ENCODE measurements at places on chromosomes 2 and 18.

DNA sequence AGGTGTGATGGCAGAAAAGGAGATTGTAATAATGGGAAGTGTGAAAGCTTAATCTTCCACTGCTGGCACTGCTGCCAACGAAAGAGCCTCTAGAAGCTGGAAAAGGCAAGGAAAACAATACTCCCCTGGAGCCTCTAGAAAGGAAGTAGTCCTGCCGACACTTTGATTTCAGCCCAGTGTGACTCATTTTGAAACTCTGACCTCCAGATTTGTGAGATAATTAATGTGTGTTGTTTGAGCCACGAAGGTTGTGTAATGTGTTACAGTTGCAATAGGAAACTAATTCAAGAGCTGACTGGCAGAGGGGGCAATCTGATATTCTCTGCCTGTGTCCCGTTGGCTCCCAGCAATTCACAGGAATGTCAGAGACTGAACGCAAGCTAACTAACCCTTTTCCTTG lies 219.2 kb upstream of the UBE2E3 start:
- DNase-seq, result no peak

DNA sequence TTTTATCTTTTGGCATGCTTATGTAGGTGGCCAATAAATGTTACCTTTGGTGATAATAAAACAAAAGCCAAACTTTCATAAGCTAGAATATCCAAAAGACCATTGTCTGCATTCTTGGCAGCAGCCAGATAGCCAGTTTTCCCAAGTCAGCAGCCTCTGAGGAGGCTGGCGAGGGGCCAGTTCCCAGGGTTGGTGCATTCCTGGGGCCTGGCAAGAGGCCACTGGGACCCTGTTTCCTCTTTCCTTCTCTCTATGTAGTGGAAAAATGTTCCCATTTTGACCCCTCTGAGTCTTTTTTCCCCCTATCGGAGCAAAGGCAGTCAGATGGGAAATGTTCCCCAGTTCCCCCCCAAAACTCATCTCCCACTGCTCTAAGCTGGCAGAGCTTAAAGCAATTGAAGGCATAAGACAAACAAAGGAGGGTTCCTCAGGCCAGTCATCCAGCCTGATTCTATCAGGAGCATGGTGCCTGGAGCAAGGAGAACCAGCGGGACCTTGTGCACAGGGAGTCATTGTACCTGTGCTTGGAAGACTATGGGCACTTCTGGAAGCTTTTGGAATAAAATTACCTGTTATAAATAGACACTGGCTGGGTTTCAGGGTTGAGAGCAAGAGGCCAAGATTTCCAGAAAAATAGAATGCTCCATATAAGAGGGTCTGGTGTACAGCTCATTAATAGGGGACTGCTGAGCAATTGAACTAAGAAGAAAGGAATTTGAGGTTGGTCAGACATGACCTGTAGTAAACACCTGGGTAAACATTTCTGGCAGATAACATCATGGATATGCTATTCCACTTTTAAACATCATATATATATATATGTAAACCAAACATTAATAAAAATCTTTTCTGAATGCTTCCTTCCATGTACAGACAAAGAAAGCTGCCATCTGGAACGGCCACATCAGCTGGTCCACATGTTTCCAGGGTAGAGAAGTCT lies 63.4 kb downstream of the NCKAP5 start:
- DNase-seq, result no peak

DNA sequence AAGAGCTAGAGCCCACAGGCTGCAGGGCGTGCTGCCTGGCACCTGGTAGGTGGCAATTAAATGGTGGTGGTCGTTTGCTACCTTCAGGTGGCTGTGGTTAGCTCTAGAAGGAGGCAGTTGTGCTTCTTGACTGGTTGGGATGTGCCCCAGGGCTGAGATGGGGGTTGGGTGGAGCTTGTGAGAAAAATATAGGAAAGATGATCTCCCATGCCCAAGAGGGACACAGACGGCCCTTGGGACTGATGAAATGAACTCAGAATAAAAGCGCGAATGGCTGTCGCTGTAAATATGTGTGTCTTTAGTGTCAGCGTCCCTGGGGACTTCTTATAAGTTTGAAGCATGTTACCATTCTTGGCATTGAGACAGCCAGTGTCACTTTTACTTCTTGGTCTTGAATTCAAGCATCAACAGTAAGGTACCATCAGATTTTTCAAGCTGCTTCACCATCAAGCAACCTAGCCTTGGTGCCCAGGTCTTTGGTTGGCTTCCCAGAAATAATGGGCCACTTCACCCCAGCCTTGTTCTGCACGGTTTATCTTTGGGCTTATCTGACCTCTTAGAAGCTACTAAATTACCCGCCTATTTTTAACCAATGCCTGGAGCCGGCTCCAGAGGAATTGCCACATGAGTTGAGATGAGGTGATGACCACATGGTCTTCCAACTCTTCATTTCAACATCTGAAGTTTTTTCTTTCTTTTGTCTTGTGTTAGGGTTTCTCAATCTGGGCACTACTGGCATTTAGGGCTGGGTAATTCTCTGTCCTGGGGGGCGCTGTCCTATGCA lies 11.9 kb downstream of the LRRFIP1 start:
- no peak for DNase-seq

- DNase-seq, result no peak
Measured at GRCh38 chr2:224659714-224660113, 56.5 kb downstream of the CCDC195 start.

DNA sequence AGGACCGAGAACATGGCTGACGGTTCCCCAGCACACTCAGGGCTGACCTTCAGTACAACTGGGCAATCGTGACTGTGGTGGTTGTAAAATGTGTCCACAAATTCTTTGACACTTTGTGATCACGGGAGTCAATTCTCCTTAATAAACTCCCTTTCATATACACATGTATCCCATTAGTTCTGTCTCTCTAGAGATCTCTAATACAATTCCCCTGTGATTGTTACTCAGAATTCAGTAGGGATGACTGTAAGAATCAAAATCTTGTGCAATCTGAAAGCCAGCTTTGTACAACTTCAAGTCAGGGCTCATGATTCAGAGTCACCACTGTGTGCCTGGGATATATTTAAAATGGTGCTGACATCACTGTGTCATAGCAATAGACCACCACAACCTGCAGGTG lies 89.5 kb upstream of the LMAN1 start:
- no peak for DNase-seq

GRCh38 chr2:142218471-142218870 lies 87.7 kb upstream of the LRP1B start:
- no peak for DNase-seq

GRCh38 chr2:3597567-3597966 lies 2.7 kb downstream of the COLEC11 start:
- no peak for DNase-seq

GRCh38 chr2:233480490-233481202 lies 85.9 kb downstream of the USP40 start:
- DNase-seq, result no peak

GRCh38 chr2:38708900-38709566 lies 42.1 kb downstream of the SRSF7 start:
- DNase-seq, result no peak

DNA sequence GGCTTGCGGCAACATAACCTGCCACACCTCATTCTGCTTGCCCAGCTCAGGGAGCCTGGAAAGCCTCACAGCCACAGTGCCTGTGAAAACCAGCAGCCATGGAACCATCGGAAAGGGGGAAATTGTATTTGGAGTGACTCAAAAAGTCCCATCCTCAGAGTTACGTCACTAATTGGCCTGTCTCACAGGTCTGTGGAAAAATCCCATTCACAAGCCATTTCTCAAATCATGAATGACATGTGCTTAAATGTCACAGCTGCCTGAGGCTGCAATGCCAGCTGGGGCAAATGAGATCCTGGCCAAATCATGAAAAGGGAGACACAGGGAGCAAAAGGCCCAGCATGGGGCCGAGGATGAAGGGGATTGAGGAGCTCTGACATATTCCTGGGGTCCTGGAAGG lies 486.9 kb upstream of the RAB6C start:
- no peak for DNase-seq

DNA sequence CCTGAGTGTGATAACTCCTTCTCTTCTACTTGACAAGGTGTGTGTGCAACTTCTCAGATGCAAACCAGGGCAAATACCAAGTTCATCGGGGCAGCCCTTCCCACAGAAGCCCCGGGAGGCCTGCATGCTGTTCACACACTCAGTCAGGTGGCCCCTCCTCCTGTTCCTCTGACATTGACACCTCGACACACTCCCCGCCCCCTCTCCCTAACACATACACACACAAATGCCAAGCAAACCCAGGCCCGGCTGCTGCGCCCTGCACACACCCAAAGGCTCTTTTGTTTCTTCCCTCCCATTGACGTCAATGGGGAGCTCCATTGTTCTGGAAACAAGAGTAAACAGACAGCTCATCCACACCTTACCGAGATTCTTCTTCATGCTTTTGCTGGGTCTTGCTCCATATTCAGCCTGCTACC lies 1.7 kb upstream of the PER2 start:
- DNase-seq, result no peak

- no peak for DNase-seq
Measured at GRCh38 chr18:32545631-32546030, 74.9 kb upstream of the GAREM1 start.
